Germinal center (tissue), 1 donor: ENCODE measurements at places on chromosomes 7 and 10.

DNA sequence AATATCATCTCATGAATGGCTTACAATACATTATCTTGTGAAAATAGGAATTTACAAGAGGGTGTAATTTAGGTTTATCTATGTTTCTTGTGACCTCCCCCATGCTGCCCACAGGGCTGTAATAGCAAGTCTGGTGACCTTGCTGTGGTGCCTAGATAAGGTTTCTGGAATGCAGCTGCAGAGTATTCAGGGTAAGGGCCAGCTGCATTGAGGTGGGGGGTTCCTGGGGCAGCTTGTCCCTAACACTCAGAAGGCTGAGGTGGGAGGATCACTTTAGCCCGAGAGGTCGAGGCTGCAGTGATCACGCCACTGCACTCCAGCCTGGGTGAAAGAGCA is 5.3 kb upstream of the DHTKD1 start:
- DNase-seq = no peak

DNA sequence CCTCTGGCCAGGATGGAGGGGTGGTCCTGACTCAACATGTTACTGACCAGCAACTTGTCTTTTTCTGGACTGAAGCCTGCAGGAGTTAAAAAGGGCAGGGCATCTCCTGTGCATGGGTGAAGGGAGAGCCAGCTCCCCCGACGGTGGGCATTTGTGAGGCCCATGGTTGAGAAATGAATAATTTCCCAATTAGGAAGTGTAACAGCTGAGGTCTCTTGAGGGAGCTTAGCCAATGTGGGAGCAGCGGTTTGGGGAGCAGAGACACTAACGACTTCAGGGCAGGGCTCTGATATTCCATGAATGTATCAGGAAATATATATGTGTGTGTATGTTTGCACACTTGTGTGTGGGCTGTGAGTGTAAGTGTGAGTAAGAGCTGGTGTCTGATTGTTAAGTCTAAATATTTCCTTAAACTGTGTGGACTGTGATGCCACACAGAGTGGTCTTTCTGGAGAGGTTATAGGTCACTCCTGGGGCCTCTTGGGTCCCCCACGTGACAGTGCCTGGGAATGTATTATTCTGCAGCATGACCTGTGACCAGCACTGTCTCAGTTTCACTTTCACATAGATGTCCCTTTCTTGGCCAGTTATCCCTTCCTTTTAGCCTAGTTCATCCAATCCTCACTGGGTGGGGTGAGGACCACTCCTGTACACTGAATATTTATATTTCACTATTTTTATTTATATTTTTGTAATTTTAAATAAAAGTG is 6.0 kb downstream of the PLAU start:
- DNase-seq = no peak

- DNase-seq = no peak
Measured at GRCh38 chr10:14578060-14578952, 196.4 kb downstream of the FAM107B start.

- no peak for DNase-seq
Measured at GRCh38 chr10:93495654-93496321, 624 bp upstream of the CEP55 start.

- DNase-seq = no peak
Measured at GRCh38 chr7:134419875-134420274, 39.0 kb downstream of the AKR1B1 start.
